Mucosa of descending colon (tissue), 3 donors: ENCODE measurements at places on chromosomes 1 and 21.

- DNase-seq, result no peak
Observed at GRCh38 chr1:222375701-222376100, 172.2 kb downstream of the HHIPL2 start.

GRCh38 chr21:31329456-31330143 is 14.5 kb downstream of the TIAM1 start:
- DNase-seq, result no peak

- no peak for DNase-seq
Observed at GRCh38 chr1:36203027-36203553, 21.2 kb upstream of the THRAP3 start.

- DNase-seq, result no peak
Observed at GRCh38 chr1:53376041-53376461, 48.2 kb upstream of the LRP8 start.

- peak; percentile 43 for DNase-seq
Observed at GRCh38 chr21:46001821-46002681, 20.5 kb downstream of the COL6A1 start.

- DNase-seq, result no peak
Observed at GRCh38 chr1:34500451-34500850, 254.4 kb upstream of the GJB5 start.

- no peak for DNase-seq
Observed at GRCh38 chr1:67051196-67051595, 2.8 kb downstream of the SLC35D1 start.

GRCh38 chr1:63623952-63624351 is 30.7 kb downstream of the PGM1 start:
- no peak for DNase-seq

GRCh38 chr1:227453631-227454355 is 109.6 kb upstream of the ZNF678 start:
- DNase-seq, result no peak
